ENCODE measurements at places on chromosomes 2 and 18.

DNA sequence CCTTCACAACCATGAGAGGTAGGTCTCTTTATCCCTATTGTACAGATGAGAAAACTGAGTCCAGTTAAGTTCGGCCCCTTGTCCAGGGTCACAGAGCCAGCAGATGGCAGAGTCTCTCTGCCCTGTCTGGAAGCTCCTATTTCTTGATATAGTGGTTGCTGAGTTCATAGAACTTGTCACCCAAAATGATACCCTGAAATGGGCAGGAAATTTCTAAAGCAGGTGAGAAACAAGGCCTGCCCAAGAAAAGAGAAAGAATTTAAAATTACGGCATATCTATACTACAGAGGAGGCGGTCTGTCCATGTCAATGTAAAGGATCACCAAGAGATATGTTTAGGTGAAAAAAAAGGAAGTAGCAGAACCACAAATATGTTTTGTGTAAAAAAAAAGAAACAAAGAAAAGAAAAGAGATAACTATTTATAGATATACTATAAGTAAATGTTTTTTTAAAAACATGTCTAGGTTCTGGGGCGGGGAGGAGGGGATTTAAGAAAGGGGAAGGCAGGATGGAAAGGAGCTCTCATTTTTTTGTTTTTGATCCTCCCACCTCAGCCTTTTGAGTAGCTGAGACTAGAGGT is 39.8 kb downstream of the MYO7B start:
- no peak for DNase-seq

- DNase-seq = no peak
Observed at GRCh38 chr2:187982668-187983067, 309.0 kb upstream of the GULP1 start.

DNA sequence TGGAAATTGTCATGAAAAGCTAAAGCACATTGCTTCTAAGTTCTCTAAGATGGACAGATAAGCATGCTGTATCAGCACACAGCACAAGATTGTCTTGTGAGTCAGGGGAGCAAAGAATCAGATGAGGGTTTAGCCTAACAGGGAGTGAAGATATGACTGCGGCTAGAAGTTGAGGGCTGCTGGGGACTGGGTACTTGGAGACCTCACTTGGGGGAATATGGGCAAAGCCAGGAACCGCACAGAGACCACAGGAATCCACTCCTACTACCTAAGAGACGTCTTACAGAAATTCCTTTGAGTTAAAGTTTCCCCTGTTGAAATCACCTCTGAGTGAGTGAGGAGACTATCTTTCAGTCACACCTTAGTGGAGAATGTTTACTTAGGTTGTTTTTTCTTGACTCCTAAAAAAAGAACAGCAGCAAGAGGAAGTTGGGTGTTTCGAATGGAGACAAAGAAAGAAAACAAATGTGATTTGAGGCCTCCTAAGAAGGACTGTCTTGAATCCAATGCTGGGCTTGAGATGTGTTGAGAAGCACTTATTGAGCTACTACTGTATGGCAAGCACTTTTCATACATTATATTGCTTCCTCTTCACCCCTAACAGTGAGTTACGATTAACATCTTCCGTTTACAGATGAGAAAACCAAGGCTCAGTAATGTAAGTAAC is 100.7 kb downstream of the ANKRD44 start:
- DNase-seq = no peak

DNA sequence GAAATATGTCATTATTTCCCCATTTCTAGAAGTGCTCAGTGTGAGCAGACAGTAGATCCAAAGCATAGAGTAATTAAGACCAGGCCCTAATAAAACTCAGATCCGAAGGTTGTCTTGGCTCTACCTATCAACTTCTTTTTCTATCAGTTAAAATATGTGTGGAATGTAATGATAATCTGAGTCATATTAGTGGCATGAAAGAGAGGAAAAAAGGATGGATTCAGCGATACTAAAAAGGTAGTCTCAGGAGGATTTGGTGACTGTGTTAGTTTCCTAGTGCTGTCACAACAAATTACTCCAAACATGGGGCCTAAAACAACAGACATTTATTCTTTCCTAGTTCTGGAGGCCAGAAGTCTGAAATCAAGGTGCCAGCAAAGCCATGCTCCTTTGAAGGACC is 103.7 kb upstream of the NABP1 start:
- DNase-seq = no peak

DNA sequence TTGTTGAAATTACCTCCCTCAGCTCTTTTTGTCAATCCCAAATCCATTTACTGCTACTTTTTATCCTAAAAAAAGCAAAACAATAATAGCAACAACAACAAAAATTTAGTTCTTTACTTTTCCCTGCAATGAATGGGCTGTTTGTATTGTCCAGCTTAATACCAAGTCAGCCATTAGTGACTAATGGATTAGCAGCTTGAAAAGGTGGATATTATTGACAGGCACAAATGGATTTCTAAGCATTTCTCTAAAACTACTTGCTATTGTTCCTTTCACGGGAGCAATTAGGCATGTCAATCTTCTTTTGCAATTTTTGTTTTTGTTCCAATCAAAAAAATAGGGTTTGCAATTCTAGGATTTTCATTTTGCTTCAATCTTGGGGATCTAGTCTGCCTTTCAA is 32.1 kb upstream of the SPAG16 start:
- DNase-seq = no peak

GRCh38 chr18:3179430-3180089 is 40.2 kb downstream of the MYOM1 start:
- DNase-seq = no peak

- DNase-seq = no peak
Observed at GRCh38 chr2:217987391-217987790, 15.4 kb downstream of the TNS1 start.

- DNase-seq = no peak
Observed at GRCh38 chr2:174597009-174597344, 627 bp downstream of the WIPF1 start.

DNA sequence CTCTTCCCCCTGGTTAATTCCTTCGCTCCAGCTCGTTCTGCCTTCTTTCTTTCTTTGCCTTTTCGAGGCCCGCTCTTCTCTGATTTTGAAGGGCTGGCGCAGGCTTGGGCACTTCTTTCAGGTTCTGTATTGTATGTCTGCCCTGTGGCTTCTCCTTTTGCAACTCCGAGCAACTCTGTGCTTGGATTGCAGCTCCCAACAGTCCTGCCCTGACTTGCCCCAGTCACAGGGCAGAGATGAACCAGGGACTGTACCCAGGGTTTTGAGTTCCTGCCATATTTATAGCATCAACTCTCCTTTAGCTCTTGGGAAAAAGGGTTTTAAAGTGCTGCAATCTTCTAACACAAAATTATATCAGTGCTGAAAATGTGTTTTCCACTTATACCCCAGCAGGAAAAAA is 31.1 kb upstream of the CD8A start:
- DNase-seq = no peak

DNA sequence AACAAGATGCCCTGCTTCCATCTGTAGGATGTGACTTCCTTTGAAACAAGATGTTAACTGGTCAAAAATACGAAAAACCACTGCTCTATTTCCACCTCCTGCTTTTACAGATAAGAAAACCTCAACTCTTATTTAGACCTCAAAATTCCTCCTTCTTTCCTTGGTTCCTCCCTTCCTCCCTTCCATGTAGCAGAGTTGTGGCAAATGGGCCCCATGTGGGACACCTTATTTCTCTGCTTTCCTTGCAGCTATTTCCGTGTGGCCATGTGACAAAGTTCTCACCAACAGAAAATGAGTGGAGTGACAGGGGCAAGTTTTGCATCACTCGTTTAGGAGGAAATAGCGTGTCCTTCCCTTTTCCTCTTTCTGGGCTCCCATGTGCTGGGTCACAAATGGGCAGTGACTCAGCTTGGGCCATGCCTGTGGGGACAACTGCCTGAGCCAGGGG is 69.4 kb upstream of the SMAD2 start:
- DNase-seq = no peak
